ENCODE measurements at places on chromosomes 2 and 18.

- no peak for DNase-seq
Observed at GRCh38 chr2:229335330-229335729, 64.2 kb upstream of the PID1 start.

GRCh38 chr2:195902857-195903256 lies 165.8 kb downstream of the DNAH7 start:
- no peak for DNase-seq

DNA sequence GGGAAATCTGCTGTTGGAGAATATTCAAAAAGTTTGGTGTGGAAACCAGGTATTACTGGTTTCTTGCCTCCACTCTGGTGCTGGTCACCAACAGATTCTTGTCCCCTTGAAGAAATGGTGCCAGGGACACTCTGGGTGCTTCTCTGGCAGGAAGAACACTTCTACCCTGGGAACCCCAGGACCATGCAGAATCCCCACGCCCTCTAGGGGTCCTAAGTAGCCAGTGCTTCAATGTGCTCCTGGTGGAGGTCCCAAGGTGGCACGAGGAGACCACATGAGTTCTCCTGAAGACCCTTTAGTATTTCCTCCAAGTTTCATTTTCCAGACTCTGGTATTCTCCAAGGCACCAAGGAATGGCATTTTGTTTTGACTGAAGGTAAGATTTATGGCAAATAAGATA lies 380.6 kb downstream of the TSN start:
- peak; percentile 41 for DNase-seq

GRCh38 chr2:68094111-68094510 lies 31.3 kb upstream of the C1D start:
- DNase-seq = no peak

DNA sequence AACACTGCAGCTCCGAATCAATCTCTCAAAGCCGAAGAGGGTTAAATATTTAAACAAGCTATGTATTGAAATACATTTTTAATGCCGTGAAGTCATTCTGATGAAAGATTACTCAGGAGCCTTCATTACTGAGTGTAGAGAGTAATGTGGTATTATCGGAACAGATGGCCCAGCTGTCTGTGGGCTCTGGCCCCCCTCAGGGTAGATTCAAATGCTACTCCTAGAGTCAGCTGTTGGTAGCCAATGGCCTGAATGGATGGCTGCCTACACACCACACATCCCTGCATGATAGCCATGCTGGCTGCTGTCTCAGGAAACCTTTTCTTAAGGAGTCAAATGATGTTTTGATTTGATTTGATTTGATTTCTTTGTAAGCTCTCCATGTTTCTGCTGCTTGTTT lies 732.3 kb upstream of the CELF4 start:
- no peak for DNase-seq

DNA sequence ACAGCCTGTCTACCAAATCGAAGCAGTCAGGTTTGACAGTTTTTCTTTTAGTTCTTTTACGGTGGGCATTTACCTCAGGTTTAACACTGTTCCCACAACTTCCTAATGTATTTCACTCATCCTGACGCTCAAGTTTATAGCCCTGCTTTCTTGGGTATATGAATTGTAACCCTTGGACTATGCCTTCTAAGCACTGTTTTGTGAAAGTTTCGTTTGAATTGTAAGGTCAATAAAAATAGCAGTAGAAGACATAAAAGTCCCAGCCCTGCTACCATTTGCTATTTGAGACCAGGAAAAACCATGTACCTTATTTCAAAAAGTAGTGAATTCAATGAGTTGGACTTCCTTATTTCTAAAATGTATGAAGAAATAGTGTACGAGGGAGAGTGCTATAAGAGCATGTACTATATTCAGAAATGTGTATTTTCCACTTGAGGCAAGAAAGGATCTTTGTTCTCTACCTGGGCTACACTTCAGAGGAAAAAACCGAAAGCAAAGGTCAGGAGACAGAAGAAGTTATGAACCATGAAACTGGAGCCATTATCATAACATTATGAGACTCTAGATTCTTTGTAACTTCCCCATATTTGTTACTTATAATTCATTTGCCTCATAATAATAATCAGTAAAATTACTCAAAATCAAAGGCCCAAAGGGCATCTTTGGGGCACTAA lies 1.9 kb upstream of the ZC3H15 start:
- peak; percentile 48 for DNase-seq

DNA sequence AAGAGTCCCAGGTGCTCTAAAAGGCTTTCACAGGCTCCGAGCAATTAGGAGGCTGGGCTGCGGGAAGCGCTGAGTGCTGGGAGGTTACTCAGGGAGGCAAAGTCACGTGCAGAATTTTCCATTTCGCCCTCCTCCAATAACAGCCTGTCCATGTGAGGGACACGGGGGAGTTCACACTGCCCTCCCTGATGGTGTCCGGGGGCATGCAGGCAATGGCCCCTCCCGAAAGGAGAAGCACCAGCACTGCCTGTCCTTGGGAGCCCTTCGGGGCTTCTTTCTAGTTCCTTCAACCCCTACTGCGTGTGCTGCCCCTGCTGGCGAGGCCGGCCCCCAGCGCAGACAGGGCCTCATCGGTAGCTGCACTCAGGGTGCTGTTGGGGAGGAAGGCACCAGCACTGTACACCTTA lies 63.1 kb upstream of the HPCAL1 start:
- peak; percentile 35 for DNase-seq

DNA sequence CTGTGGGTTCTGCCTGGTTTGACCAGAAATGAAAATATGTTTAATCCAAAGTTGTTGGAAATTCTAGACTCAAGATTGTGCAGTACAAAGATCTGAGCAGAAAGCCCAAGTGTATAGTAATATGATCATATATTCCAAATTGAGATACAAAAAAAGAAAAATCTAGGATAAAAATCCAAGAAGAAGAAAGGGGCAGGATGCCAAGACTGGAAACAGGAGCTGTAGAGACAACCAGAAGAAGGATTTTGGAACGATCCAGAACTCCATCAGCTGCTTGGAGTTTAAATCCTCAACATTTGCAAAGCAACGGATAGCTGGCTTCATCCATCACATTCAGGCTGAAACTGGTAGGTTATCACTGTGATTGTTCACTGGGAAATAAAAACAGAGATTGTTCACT lies 333.6 kb upstream of the UBE2E3 start:
- no peak for DNase-seq

DNA sequence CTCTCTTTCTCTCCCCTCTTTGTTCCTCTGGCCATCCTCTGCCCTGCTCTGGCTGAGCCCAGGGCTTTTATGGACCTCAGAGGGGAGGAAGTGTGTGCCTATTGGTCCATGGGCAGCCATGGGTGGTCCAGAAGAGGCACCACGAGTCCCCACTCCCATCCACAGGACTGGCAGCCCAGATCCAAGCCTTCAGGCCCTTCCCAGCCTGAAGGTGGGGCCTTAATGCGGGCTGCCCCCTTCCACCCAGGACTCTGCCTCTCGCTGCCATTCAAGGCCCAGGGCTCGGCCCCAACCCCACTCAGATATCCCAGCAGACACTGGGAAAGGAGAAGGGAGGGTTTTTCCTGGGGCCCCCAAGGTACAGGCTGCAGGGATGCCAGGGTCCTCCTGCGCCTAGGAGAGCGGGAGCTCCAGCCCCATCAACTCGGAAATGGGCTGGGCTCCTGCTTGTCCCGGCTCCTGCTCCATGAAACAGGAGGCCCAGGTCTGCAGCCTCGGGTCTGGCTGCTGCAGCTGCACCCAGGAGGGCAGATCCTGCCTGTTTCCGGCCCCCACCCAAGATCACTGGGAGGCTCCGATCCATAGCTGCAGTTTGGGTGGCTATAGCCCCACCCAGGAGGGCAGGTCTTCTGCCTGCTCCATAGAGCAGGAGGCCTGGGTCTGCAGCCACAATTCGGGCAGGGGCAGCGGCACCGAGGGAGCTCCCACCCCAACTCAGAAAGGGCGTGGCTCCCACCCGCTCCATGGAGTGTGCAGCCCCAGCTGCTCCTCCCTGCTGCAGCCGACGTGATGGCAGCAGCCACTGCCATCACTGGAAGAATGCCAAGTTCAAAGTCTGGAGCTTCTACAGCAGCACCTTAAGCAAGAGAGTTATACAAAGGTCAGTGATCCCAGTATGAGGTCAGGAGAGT lies 116.6 kb upstream of the RBBP8 start:
- DNase-seq = no peak

DNA sequence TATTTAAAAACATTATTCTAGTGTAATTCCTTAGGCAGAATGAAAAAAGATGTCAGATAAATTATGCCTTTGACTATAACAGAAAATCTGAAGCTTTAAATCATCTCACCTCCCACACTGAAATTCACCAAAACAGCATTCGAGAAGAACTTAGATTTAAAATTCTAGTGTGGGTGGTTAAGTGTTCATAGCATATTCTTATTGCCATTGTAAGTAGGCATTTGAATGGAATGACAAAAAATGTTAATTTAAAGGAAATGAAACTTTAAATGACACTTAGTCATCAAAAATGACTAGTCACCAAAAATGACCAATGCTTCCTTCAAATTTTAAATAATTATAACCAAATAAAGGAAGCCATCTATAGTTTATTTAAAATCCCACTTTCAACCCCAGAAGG lies 7.0 kb upstream of the ZNF407 start:
- no peak for DNase-seq

- peak; percentile 64 for DNase-seq
Observed at GRCh38 chr2:46364797-46365457, 67.7 kb downstream of the EPAS1 start.

- peak; percentile 77 for DNase-seq
Observed at GRCh38 chr2:112880696-112881095, 30.3 kb upstream of the IL37 start.

GRCh38 chr2:159571540-159572260 lies 44.6 kb downstream of the BAZ2B start:
- DNase-seq = no peak

DNA sequence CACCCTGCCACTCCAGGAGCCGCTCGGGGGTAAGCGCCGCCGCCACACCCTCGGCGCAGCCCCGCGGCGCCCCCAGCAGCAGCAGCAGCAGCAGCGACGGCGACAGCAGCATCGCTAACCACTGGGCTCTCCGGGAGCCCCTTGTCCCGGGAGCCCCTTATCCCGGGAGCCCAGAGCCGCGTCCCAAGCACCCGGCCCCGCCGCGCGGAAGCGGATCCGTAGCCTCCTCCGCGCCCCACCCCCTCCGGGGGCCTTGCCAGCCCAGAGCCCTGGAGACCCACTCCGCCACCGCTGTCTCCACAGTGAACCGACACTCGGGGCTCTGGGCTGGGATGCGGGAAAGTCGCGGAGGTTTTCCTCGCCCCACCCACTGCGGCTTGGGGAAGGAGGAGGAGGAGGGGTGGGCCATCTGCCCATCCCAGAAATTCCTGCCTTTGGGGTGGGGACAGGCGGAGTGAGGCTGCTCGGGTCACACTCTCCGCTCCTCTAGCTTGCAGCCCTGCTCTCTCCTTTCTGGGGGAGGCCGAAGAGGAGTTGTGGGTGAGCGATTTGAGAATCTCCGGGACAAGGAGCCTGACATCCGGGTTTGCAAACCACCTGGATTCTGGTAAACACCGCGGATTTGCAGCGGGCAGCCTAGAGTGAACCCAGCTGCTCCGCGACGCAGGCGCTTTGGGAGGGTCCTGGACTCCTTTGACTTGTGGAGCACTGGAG lies at the start of gene PLA2R1:
TSS of gene PLA2R1 (minus strand) at position 324 of the 714 bp plus-strand sequence. CDS start at position 112, 212 bp downstream.
- no peak for DNase-seq

DNA sequence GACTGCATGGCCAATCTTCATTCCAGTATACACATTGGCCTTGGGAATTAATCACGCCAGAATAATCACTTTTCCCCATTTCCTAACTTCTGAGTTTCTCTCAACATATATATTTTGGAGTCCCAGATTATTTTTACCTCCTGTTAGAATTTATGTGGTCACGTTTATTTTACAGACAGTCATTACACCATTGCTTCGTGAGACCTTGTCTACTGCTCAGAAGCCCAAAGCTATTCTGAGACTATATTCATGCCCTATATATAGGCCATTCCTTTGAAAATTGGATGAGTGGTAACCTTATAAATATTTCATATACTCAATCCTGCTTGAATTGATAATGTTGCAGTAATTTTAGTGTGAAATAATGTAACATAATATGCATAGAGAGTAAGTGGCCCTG lies 610.0 kb upstream of the CDH2 start:
- DNase-seq = no peak

Measured in NB4 (cell line).